Mesenteric fat pad (tissue), 1 donor: ENCODE measurements at places on chromosomes 5 and 9. TPM values are rescaled to one million over a fixed set of nuclear protein-coding genes. Genes with fewer than 3 reads are reported as not detected.

The SELENOP gene
- total RNA-seq, result 807 TPM

The C9orf153 gene
- total RNA-seq, result 0.55 TPM

The ITK gene
- total RNA-seq, result 4.5 TPM

The GARNL3 gene
- total RNA-seq, result 5.6 TPM

The QRFP gene
- total RNA-seq, result not detected

The COL15A1 gene
- total RNA-seq, result 73.3 TPM

The SLC25A2 gene
- 0.61 TPM for total RNA-seq

The CDC20B gene
- not detected for total RNA-seq

The AFAP1L1 gene
- 49.3 TPM for total RNA-seq

The AQP3 gene
- 27.7 TPM for total RNA-seq

The DOCK2 gene
- 49.4 TPM for total RNA-seq

The IFNA21 gene
- not detected for total RNA-seq

The DPH7 gene
- 17.6 TPM for total RNA-seq

The ZNF454 gene
- 1.8 TPM for total RNA-seq

- no peak for DNase-seq
Observed at GRCh38 chr5:119373449-119373858, 17.6 kb downstream of the TNFAIP8 start.

- no peak for DNase-seq
Observed at GRCh38 chr5:40080191-40080590, 599.5 kb upstream of the PTGER4 start.

- DNase-seq, result no peak
Observed at GRCh38 chr5:10018201-10019069, 231.3 kb downstream of the ATPSCKMT start.

- no peak for DNase-seq
Observed at GRCh38 chr5:143229896-143230675, 173.4 kb downstream of the NR3C1 start.

DNA sequence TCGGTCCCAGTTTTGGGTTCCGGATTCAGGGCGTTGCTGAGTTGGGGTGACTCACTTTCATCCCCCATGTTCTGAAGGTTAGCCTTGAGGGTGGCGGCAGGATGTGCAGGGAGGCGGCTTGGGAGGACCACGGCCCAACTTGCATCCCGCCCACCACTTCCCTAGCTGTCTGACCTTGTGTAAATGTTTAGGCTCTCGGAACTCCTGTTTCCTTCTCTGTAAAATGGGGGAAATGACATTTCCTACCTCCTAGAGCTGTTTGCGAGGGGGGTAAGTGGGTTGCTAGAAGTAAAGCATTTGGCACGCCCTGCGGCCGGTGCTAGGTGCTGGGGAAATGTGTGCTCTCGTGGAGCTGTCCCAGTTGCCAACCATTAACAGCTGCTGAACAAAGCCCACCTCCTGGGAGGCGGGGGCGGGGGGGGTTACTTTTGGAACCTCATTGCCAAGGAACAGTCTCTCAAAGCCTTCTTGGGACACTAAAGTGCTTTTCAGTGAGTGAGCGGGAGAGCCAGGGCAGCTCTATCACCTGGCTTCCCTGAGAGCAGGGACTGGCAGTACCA, 27.5 kb downstream of the PTGES2 start:
- no peak for DNase-seq

DNA sequence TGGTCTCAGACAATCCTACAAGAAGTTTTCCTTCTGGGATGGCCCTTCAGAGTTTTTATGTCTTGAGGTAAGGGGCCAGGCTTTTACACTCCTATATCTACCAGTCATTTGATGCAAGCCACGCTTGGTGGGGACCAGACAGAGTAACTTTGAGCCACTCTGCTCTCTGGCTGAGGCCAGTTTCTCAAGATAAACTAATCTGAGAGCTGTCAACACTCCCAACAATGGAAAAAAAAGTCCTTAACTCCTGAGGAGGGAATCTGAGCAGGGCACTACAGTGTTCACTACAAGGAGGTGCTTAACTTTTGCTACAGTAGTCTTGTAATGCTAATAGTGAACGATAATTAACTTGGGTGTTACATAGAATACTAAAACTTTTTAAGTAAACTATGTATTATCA, 62.7 kb downstream of the MRPS30 start:
- DNase-seq, result no peak

GRCh38 chr5:170571875-170572852, 68.3 kb downstream of the KCNIP1 start:
- no peak for DNase-seq

DNA sequence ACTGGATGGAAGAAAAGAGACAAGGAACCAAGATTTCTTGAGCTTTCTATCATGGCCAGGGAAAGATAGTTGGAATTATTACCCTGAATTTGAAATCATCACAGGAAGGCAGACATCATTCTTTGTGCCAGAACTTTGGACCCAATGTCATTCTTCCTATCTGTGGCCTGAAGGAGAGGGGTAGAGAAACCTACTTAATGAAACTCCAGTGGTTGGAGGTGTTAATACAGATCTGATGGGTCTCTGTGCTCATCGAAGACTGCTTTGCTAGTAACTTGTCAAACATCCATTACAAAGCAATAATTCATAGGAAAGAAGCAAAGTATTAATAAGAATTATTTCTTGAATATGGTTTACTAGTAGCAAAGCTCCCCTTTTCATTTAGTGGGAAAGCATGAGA, 26.9 kb downstream of the PRLR start:
- DNase-seq, result no peak

DNA sequence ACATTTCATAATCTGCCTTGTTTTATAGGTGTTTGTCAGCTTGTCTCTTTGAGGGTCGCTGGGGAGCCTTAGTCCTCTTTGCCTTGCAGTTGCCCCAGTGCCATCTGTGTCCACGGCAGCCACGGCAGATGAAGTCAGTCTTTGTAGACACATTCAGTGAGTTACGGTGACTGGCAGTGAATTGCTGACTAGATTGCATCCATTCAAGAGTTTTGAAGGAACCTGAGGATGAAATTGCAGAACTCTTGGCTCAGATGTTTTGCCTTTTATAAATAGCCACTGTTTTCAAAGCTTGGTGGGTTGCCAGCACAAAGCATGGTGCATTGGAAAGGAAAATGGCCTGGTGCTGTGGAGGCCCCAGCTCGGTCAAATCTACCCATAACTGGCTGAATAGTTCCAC, 125.6 kb downstream of the TRIO start:
- DNase-seq, result no peak

DNA sequence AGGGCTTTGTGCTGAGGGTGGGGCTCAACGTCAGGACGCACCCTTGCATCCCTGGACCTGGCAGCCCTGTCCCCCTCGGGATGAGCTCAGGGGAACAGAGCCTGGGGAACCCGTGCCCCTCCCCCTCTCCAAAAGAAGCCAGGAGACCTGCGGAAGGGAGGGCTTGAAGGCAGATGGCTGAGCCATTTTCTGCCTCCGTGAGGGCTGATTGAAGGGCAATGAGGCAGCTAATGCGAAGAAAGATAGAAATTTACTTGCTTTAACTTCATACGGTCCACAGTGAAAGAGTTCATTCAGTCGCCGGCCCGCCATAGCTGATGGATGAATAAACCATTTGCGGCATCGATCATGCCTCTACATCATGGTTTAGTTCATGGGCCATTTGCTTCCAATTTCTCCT, 28.8 kb downstream of the ASS1 start:
- no peak for DNase-seq

DNA sequence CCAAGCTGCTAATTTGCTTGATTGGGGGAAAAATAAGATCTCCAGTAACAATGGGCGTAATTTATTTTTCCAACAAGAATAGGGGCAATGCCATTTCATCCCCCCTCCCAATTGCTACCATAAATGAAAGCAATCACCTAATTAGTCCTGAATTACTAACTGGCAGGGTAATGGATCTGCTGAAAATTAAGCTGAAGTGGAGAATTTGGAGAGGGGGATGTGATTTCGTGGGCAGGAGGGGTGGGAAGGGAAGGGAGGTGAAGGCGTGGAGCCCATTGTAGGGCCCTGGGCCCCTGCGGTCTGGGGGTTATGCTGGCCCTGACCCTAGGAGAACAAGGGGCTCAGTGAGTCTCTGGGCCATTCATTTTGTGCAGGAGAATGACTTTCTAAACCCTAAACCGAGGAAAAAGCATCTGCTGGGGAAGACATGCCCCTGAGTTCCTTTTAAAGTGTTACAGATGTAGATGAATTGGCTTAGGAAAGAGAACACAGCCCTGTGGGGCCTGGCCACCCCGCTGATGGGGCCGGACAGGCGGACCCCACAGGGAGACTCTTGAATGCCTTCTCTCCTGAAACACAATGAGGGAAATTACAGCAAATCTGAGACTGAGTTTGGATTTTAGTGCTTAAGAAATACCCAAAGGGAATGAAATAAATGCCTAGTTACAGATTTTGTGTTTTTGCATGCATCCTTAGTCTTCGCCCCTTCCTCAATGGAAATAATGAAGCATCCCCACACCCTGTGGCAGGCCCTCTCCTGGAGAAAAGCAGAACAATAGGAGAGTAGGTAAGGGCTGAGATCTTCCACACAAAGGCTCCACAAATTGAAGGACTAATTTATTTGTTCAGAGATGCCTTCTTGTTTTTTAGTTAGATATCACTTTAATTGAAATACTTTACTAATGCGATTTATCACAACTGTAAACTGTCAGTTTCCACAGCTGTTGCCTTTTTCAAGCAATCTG, 143.2 kb downstream of the PSAT1 start:
- no peak for DNase-seq

GRCh38 chr5:66151030-66151429, 6.9 kb downstream of the SREK1 start:
- DNase-seq, result no peak

GRCh38 chr9:76906647-76906975, 697 bp upstream of the PRUNE2 start:
- no peak for DNase-seq

DNA sequence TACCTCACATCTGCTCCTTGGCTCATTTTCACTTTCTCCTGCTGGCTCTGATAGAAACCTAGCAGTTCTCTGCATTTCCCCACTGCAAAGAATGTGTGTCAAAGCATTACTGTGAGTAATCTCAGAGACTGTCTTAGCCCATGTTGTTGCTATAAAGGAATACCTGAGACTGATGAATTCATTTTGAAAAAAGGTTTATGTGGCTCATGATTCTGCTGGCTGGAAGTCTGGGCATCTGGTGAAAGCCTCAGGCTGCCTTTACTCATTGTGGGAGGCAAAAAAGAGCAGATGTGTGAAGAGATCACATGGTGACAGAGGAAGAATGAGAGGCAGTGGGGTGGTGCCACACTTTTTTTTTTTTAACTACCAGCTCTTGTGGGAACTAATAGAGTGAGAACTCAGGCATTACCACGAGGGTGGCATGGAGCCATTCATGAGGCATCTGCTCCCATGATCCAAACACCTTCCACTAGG, 191.6 kb upstream of the CTNND2 start:
- DNase-seq, result no peak

DNA sequence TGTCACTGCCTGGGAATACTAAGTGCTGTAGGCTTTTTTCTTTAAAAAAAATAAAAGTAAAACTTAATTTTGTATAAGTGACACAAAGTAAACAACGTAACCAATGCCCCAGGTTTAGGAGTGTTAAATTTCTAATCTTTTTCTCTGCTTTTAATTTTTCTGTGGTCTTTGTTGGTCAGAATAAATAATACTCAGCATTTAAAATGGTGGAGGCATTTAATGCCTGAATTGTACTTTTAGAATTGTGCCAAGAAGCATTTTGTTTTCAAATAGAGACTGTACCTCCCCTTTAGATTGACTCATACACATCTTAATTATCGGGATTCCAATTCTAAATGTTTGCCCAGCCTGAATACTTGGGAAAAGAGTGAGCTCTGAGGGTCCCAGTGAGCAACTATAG, 1.6 kb downstream of the DMXL1 start:
- no peak for DNase-seq

DNA sequence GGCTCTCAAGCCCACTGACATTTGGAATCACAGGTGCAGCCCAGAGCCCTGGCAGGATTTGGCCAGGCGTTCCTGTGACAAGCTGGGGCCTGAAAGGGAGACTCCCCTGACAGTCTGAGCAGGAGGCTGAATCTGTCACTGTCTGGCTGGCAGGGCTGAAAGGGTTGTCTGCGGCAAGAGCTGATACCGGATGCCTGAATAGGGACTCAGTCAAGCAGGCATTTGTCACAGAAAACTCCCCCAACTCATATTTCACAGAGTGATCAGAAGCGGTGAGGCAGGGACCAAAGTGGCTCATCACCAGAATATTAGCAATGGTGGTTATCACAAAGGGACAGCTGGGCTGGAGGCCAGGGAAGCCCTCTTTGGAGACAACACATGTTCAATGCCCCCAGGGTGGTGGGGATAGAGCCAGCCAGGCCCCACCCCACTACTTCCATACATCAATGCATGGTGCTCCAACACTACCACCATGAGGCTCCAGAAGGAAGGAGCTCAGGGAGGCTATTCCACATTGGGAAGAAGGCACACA, 295.5 kb downstream of the DTWD2 start:
- no peak for DNase-seq

DNA sequence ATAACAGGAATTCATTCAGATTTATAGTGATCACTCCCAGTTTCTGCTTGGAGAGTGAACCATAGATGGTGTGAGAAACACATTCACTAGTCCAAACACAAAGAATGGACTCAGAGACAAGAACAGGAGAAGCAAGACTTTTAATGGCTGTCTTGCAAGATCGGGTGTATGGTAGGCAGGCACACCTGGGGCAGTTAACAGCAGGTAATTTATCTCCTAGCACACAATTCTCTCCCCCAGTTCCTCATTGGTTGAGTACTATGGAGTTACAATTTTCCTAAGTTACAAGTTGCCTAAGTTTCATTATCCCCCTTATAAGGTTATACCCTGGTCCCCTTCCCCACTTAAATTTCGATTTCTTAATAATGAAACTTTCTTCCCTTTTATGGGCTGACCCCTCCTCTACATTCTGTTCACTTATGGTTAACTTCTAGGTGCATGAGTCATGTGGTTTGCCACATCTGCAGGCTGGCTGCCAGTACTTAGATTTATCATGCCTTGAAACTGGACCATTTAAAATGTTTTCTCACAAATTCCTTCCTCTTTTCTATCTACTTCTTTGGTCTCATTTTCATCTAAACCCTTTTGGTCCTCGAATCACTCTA, 623.3 kb downstream of the HINT1 start:
- DNase-seq, result no peak

- no peak for DNase-seq
Observed at GRCh38 chr9:77809552-77809951, 161.4 kb upstream of the GNA14 start.
